ENCODE measurements at places on chromosomes 2 and 18.

- DNase-seq = peak; percentile 85
Measured at GRCh38 chr2:234963773-234964615, 12.2 kb downstream of the SH3BP4 start.

DNA sequence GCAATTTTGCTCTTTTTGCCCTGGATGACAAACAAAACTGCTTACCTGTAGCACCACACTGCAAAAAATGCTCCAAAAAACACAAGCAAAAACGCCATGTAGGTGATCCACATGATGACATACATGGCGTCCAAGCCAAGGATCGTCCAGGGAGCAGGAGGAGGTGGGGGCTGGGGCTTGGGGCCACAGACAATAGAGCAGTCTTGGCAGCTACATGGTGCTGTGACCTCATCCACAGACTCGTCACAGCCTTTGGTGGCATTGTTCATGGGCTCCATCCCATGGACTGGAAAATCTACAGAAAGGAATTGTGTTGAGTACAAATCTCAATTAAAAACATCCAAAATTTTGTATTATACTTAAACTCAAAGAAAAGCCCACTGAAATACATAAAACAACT, 26.1 kb downstream of the NPC1 start:
- no peak for DNase-seq

DNA sequence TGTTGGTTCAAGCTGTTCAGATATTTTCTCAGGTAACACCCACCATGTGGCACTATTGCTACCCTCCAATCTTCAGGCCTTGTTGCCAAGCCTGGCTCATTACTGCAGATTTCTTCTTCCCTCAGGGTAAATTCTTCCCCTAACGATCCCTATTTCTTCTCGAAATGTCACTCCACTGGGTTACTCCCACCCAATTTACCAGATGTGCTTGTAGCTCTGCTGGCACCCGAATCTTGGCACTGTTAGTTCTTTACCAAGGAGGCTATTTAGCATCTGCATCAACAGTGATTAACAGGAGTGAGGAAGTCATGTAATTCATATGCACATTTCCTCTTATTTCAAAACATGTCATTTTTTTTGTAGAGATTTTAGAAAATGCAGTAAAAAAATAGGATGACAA, 217.1 kb upstream of the CYRIA start:
- no peak for DNase-seq

GRCh38 chr2:8753609-8754008, 71.8 kb downstream of the ID2 start:
- no peak for DNase-seq

All from fibroblast of skin of abdomen (primary cell).